Activated naive CD4-positive, alpha-beta T cell (primary cell): ENCODE measurements at places on chromosomes 7 and 10.
A peak's percentile ranks its signal among the peaks of the same experiment; 100 is the strongest.

- no peak for DNase-seq
Measured at GRCh38 chr7:135715673-135716072, 12.3 kb downstream of the SLC13A4 start.

DNA sequence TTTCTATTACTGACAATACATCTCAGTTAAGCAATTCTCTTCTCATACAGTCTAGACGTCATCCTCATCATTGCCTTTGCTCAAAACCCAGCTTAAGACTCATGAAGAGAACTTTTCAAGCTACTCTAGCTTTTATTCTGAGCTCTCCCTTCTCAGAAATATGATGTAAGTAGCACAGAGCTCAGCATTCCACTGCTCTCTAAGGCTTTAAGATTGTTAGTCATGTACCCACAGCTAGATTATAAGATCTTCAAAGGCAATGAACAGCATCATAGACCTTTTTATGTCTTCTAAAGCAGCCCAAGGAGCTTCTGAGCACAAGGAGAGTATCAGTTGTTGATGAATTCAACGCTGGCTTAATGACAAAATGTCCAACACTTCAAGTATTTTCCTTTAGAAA is 119.3 kb downstream of the NRP1 start:
- DNase-seq = no peak

DNA sequence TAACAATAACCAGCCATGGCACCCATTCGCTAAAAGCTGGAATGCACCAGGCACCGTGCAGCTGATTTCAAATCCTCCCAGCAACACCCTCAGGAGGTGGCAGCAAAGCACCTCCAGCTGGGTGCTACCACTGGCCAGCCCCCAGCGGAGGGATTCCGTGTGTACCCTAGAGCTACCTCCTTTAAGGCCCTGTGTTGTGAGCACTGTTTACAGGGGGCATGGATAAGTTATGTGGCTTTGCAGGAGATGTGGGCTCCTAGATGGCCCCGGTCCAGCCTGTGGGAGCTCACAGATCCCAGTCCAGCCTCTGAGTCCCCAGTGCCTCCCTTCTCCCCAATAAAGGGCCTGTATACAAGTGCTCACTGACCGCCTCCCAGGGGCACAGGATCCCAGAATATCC is 27.1 kb downstream of the TNRC18 start:
- DNase-seq = peak; percentile 30

- no peak for DNase-seq
Measured at GRCh38 chr7:123433665-123434064, 100.7 kb downstream of the IQUB start.

GRCh38 chr7:157668884-157669767 is 332.3 kb downstream of the DNAJB6 start:
- DNase-seq = no peak

DNA sequence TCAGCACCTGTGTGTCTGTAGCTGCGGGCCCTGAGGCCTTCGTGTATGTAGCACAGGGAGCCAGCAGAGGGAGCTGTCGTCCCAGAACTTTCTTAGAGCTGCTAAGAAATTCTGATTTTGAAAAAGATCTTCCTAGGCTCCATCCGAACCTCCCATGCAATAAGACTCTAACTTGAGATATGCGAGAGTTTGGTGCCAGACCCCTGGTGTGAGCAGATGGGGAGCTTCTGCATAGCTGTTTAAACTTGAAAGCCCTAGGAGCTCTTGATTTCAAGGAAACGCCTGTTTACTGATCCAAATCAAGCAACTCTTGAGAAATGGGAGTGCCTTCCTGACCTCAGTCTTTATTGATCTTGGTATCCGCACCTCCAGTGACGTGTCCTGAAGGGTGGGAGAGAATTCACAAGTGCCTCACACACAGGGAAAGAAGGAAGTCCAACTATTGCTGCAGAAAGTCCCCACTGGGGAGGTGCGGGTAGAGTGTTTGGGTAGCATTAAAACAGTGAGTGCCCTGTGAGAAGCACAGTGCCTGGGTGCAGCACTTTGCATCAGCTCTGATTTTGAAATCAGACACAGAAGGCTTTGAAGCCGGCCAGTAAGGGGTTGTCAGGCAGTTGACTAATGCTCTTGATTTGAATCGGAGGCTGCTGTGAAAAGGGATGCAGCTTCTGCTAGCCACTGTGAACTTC is 66.4 kb upstream of the STRIP2 start:
- peak; percentile 63 for DNase-seq

DNA sequence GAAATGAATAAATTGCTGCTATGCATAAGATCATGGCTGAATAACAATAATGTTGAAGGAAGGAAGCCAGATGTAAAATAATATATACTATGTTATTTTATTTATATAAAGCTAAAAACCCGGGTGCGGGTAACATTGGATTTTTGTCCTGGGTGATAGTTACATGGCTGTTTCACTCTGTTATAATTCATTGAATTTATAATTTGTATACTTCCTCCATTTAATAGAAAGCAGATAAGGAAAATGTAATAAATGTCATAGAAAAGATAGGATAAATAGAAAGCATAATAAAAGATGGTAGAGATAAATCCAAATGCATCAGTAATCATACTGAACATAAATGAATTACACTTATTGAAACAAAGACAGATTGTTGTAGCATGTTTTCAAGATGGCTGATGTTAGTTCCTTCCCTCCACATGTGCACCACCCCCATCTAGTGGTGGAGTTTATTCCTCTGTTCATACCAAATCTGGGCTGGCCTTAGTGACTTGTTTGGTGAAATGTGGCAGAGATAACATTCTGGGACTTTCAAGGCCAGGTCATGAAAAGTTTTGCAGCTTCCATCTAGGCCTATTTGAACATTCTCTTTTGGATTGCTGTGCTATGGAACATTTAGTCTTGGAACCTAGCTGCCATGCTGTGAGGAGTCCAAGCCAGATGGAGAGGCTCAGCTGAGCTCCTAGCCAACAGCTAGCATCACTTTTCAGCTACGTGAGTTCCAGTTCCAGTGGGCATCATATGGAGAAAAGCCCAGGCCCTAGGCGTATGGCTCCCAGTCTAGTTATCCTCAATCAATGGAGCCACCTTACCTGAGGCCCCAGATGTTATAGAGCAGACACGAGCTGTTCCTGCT is 46.9 kb downstream of the AHCYL2 start:
- peak; percentile 21 for DNase-seq

GRCh38 chr10:110069502-110069982 is 61.8 kb downstream of the ADD3 start:
- DNase-seq = no peak

DNA sequence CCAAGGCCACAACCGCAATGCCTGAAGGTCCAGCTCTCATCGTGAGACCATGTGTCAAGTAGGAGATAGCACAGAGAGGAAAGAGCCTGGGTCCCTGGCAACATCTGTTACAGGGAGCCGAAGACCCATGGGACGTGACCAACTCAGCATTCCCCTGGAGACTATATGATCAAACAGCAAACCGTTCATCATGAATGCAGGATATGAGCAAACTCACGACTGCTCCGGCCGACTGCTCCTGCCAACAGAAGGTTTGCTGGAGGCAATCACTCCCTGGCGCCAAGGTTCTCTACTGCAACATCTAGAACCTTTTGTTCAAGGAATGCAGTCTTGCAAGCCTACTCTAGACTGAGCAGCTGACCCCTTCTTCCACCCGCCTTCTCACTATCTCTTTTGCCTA is 114.3 kb downstream of the ALOX5 start:
- no peak for DNase-seq

- no peak for DNase-seq
Measured at GRCh38 chr10:132987671-132988571, 45.6 kb upstream of the CFAP46 start.

GRCh38 chr10:129381741-129382140 is 85.3 kb upstream of the MGMT start:
- DNase-seq = no peak

DNA sequence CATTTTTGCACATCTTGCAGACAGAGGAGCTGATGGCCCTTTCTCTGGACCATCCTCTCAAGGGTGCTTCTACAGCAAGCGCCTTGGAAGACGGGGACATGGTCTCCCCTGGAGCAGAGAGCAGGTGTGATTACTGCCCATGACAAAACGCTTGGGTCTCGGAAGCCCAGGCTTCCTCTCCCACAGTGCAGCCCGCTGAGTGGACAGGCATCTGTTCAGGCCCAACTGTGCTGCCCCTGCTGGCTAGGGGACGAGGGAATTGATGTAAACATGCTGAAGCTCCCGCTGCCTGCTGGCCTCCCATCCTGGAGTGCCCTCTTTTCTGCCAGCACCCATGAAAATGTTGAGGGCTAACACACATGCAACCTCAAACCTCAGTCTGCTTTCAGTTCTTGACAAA is 14.3 kb downstream of the IL15RA start:
- no peak for DNase-seq

- no peak for DNase-seq
Measured at GRCh38 chr7:88310956-88311674, 4.4 kb upstream of the STEAP4 start.

DNA sequence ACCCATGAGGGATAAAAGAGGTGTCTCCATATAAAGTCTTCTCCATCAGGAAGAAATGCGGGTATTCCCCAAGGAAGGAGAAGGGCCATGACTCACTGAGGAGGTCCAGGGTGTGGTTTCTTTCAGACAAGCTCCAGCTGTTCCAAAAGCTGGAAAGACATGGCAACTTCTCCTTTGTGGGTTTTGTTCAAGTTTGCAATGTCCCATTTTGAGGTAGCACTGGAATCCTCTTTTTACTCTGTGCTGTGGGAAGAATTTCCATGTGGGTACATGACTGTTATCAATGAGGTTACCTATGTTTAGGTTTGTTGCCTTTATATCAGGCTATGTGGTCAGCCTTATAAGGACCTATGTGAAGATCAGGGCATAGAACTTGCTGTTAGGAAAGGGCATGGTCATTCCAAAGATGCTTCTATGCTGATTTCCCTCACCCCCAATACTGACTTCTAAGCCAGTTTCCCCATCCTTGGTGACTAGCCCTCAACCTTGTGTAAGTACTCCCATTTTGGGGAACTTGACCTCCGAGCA is 697.5 kb downstream of the INHBA start:
- no peak for DNase-seq

- DNase-seq = no peak
Measured at GRCh38 chr7:12269100-12269895, 58.2 kb downstream of the TMEM106B start.

DNA sequence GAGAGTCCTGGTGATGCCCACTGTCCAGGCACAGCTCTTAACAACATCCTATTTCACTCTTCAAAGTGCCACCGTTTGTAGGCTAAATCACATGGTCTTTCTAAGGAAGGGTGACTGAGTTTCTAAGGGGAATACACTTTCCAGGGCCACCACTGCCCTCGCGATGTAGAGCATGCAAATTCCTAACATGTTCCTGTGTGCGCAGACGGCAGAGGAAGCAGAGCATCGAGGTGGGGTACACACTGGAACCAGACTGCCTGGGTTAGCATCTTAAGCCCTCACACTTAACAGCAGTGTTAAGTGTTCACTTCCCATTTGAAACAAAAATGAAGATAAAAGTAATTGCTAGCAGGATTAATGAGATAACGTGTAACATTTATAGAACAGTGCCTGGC is 3.0 kb downstream of the VOPP1 start:
- DNase-seq = no peak

DNA sequence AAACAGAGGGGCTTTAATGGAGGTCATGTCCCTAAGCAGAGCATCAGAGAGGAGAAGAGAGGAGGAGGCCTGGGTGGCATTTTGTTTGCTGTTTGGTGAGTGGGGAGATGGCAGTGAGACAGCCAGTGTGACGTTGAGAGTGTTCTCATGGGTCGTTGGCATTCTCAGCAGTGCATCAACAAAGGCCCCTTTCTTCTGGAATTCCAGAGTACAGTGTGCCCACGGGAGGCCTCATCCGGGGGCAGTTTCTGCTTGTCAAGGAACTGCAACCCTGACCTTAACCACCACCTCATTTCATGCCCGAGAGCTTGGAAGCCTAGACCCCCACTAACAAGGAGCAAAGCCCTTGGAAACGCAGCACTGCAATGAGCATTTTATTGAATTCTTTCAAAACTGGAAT is 92.9 kb downstream of the CELF2 start:
- no peak for DNase-seq

- DNase-seq = no peak
Measured at GRCh38 chr7:121138262-121138933, 149.9 kb downstream of the CPED1 start.

GRCh38 chr10:120437541-120437940 is 19.5 kb upstream of the PLPP4 start:
- no peak for DNase-seq

DNA sequence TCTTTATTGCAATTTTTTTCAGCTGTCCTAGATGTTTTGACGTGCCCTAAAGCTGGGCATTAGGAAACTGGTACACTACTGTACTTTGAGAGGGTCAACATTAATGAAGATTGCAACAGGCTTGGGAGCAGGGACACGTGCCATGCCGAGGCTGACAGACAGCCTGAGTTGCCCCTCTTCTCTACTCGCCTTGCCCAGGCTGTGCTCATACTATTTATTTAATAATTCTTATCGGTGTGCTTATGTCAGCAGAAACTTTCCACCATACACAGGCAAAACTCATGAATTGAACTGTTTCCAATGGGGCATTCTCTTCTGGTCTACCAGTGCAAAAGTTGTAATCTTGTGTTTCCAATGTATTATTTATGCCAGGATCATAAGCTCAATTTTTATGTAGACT is 24.4 kb downstream of the C7orf57 start:
- DNase-seq = no peak

DNA sequence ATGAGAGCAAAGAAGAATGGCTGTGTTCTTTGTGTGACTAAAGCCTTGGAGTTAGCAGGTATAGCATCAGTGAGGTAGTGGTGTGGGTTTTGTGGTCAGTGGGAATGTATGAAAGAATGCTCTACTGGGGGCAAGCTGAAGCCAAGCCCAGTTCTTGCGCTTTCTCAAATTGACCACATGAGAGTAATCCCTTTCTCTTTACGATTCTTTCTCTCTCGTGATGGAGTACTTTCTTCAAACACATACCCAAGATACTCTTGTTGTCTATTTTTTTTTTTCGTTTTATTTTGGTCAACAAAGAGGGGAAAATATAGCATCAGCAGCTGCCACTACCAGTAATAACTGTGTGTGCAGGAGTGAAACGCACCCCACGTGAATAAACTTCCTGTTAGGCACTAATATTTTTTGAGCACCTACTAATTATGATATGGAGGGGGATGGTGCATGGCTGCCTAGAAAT is 8.4 kb upstream of the PANK1 start:
- no peak for DNase-seq

GRCh38 chr10:3830946-3831345 is 45.9 kb upstream of the KLF6 start:
- DNase-seq = no peak

GRCh38 chr7:36100634-36101033 is 52.4 kb upstream of the EEPD1 start:
- no peak for DNase-seq
